MG63 (cell line): ENCODE measurements at places on chromosomes 12 and 14. TPM values are rescaled to one million over a fixed set of nuclear protein-coding genes. Genes with fewer than 3 reads are reported as not detected.
A peak's percentile ranks its signal among the peaks of the same experiment; 100 is the strongest.

CD9 gene
- total RNA-seq: 95.5 and 98.2 TPM in 2 replicates

FAM181A gene
- total RNA-seq: not detected in 2 replicates

LRFN5 gene
- not detected in 2 replicates for total RNA-seq

ANHX gene
- total RNA-seq: not detected in 2 replicates

DCN gene
- 129 and 159 TPM in 2 replicates for total RNA-seq

JDP2 gene
- 76.1 and 78.4 TPM in 2 replicates for total RNA-seq

ATP5MC2 gene
- 213 and 230 TPM in 2 replicates for total RNA-seq

PTPN21 gene
- 1.5 and 4.2 TPM in 2 replicates for total RNA-seq

NPFF gene
- total RNA-seq: not detected in 2 replicates

EML5 gene
- total RNA-seq: 0.23 and 0.62 TPM in 2 replicates

PPP1R36 gene
- not detected in 2 replicates for total RNA-seq

CLEC4D gene
- not detected in 2 replicates for total RNA-seq

FAM90A1 gene
- 0.07 and 0.43 TPM in 2 replicates for total RNA-seq

GPR137C gene
- 0.81 and 1.1 TPM in 2 replicates for total RNA-seq

DNA sequence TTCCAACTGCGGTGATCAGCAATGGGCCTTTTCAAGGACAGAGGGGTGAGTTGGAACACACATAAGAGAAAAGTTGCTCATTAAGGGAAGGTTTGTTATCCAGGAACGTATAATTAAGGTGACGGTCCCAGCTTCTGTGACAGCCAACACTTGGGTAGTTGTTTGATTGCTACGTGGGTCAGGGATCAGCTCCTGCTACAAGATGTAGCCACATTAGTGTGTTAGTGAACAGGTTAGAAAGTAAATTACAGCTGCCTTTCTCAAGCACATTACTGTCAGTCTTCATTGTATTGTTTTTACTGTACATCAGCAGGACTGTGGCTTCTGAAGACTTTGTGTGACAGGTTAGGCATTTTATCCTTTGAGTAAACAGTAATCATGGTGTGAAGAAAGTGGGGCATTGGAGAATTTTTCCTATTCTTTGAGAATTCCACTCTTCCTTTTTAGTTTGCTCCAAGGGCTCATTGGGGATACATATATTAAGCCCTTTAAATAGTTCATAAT lies 230.5 kb downstream of the EGLN3 start:
- DNase-seq: no peak

DNA sequence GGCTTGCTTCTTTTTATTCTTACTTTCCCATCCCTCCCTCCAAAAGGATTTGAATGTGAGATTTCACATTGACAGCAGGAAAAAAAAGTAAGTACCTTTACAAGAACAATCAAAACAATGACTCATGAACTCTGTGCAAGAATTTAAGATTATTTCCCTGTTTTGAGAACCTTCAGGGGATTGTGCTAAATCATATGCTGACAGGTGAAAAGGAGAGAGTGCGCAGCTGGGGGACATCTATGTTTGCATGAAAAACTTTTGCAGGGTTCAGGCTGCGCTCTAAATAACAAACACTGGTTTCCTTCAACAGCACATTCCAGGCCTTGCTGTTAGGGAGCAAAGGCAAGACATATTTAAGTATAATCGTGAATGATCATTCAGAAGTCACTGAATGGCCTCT lies 27.3 kb downstream of the RERG start:
- DNase-seq: no peak

GRCh38 chr12:89514751-89515150 lies 9.8 kb downstream of the GALNT4 start:
- DNase-seq: no peak

DNA sequence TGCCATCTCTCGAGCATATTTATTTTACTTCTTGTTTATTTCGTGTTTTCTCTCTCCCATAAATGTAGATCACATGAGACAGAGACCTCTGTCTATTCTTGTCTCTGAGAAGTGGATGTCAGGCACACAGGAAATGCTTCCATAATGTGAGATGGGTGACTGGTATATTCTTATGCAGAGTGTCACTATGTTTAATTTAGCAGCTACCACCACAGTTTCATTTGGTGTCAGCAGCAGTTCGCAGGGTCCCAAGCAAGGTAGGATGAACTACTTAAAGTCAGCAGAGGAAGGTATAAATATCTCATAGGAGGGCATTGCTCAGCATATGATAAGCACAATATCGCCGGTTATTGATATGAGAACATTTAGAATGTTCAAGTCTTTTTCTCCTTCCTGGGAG lies 180.9 kb upstream of the CNTN1 start:
- no peak for DNase-seq

DNA sequence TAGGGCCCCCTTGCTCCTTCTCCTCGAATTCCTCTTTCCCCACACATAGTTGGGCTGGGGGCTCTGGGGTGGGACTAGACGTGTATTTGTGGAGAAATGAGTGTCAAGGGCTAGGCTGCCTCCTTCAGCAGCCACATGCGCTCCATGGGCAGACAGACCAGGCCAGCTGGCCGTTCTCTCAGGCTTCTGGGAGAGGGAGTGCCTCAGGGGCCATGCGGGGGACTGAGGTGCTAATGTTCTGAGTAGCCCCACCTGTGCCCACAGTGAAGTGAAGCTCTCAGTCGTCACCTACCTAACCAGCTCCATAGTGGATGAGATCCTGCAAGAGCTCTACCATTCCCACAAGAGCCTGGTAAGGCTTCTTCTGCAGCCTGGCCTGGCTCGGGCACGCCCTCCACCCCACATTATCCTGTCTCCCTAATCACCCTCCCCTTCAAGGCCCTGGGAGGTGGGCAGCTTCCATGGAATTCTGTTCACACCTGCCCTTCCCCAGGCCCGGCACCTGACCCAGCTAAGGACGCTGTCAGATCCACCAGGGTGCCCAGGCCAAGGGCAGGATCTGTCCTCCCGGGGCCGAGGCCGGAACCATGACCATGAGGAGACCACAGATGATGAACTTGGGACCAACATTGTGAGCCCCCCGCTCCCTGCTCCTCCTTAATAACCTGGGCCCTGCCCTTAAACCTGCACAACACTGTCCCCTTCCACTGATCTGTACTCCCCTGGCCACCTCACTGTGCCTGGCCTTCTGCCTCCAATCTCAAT lies 9.0 kb upstream of the CPNE6 start:
- no peak for DNase-seq

DNA sequence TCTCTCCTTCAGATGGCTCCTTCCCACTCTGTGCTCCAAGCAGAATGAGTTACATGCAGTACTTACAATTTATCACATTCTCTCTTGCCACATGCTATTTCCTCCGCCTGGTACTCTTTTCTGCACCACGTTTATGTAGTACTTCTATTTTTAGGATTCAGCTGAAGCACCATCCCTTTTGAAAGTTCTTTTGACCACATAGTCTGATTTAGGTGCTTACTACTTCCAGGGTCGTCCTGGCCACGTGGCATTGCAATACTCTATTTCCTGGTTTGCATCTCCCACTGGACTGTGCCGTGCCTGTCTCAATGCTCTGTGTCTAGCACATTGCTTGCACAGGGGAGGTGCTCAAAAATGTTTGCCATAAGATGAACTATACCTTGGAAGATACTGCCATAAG lies 16.3 kb upstream of the TBC1D30 start:
- no peak for DNase-seq

DNA sequence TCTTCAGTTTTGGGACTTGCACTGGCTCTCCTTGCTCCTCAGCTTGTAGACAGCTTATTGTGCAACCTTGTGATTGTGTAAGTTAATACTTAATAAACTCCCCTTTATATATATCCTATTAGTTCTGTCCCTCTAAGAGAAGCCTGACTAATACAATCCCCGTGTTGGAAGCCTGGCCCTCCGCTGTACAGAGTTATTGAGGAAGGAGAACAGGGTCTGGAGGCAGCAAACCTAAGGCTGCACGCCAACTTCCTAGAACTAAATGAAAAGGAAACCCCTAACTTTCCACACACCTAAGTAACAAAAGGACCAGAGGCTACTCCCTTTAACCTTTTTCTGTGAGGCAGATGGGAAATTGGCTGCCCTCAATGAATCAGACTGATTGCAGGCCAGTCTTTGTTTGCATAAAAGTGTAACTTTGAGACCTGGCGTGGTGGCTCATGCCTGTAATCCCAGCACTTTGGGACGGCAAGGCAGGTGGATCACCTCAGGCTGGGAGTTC lies 42.6 kb upstream of the LIMA1 start:
- no peak for DNase-seq

GRCh38 chr12:118022728-118023109 lies 6.2 kb downstream of the RFC5 start:
- no peak for DNase-seq

DNA sequence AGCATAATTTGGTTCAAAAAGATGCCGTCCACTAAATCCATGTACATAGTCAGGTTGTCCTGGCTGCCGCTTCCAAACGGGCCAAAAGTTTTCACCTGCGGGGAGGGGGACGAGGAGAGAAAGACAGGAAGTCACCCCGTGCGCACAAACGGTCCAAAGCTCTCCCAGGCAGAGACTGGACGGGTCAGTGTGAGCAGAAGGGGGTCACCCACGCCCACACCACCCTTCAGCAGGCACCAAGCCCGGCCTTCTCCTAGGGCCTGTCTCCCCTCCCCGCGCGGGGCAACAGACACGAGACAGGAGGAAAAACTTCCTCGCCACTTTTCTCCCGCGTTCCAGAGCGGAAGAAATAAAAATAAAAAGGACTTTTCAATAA lies 888 bp downstream of the CCDC88C start:
- peak; percentile 25 for DNase-seq

DNA sequence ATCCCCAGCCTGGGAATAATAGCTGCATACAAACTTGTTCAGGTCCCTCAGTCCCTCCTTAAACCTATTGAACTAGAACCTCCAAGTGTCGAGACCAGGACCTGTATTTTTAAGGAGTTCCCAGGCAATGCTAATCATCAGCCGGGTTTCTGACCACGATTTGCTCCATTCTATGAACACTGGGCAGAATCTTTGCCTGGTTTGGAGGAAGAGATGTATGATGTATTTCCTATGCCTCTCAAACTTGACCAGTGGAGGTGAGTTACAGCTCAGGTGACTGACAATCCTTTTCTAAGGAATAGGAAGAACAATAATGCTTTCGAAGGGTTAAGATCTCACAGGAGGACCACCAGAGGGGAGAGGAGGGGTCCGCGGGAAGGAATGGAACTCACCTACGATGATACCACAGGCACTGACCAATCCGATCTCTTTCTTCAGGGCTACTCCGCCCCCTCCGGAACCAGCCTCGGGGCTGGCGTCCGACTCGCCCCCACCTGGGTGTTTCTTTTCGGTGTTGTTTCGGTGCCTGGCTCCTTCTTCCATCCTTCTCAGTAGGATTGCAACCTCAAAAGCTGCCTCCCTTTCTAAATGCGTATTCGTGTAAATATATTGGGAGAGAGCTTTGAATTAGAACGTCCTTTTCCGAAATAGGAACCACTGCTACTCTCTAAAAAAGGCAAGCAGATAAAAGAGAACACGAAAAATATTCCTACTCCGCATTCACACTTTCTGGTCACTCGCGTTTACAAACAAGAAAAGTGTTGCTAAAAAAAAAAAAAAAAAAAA lies 895 bp downstream of the SLC7A8 start:
- no peak for DNase-seq

DNA sequence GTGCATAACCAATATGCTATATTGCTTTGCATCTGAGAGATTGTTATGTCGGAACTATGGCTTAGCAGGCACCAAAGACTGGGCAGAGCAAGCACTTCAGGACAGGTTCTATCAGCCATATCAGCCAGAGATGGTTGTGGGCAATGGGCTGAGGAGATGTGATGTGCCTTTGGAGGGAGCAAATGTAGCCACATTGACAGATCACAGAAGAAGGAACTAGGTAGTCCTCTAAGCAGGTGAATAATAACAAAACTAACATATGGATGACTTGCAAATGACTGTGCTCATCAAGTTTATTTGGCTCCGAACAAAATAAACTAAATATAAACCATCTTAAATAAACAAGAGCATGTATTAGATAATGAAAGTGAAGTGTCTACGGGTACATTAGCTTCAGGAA lies 291.7 kb downstream of the RMST start:
- no peak for DNase-seq

DNA sequence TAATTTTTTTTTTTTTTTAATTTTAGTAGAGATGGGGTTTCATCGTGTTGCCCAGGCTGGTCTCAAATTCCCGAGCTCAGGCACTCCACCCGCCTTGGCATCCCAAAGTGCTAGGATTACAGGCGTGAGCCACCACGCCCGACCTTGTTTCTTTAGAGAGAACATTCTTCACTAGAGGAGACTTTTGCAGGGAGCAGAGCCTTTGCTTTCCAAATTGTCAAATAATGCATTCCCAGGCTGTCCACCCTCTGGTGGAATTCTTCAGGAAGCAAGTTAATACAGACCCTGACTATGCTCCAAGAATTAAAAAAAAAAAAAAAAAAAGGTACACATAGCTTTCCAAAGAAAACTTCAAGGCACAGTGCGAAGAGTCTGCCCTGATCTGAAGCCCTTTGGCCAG lies 6.8 kb downstream of the ALDH1L2 start:
- no peak for DNase-seq

GRCh38 chr14:105066240-105067071 lies 1.2 kb upstream of the GPR132 start:
- no peak for DNase-seq

- DNase-seq: no peak
These were observed 30.7 kb downstream of the DTX1 start for GRCh38 chr12:113087193-113087592.

DNA sequence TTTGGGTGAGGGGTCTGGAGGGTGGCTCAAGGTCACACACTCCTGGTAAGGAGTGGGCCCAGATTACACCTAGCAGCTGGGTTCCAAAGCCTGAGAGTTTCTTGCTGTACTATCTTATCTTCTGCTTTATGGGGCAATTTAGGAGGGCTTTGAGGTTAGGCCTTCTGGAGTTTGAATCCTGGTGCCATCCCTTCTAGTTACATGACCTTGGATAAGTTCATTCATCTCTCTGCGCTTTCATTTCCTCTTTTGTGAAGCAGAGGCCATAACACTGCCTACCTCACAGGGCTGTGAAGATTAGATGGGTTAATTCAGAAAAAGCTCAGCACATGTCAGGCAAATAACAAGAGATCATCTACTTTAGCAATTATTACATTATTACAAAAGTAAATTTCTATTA lies 7.4 kb upstream of the KRT77 start:
- no peak for DNase-seq

GRCh38 chr12:49698619-49699545 lies 8.3 kb downstream of the FMNL3 start:
- no peak for DNase-seq

GRCh38 chr12:125151284-125151683 lies 86.0 kb downstream of the AACS start:
- DNase-seq: no peak

- no peak for DNase-seq
These were observed 21.4 kb downstream of the CCDC177 start for GRCh38 chr14:69553252-69553651.
